ENCODE measurements at places on chromosomes 3 and 15. TPM values are rescaled to one million over a fixed set of nuclear protein-coding genes. Genes with fewer than 3 reads are reported as not detected.

NUTM1 gene
- total RNA-seq, result not detected

CFAP92 gene
- 1.3 TPM for total RNA-seq

CSNK1G1 gene
- total RNA-seq, result 42.1 TPM

MUC13 gene
- not detected for total RNA-seq

ITIH4 gene
- 4.9 TPM for total RNA-seq

SPTBN5 gene
- total RNA-seq, result 7.1 TPM

FOXL2NB gene
- 7.9 TPM for total RNA-seq

ANKRD63 gene
- total RNA-seq, result not detected

ITGA11 gene
- 13.7 TPM for total RNA-seq

Measured in camera-type eye (tissue), 1 donor.